ENCODE measurements at places on chromosomes 16 and 17.

DNA sequence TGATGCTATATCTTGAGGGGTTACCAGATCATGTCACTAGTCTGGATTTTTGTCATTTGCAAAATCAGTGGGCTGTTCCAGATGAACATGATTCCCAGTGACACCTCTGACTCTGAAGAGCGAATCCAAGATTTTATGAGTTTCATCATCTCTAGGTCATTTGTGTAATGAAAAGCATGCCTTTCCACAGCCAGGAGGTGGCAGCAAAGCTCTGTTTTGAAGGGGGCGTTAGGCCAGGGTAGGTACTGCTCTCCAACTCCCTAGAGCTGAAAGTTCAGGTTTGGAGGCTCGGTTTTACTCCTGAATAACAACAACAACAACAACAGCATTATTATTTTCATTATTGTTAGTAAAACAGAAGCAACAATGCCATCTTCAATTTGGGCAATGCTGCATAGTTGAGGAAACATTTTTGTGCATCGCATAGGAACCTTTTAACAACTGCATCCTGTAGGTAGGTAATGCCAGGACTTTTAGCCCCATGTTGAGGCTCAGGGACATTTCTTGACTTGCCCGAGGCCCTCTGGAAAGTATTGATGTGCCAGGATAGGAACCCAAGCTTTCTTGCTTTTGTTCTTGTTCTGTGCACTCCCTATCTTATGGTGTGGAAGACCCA lies 77.0 kb downstream of the MYH13 start:
- no peak for DNase-seq

- no peak for DNase-seq
These were observed 21.3 kb downstream of the ZCCHC14 start for GRCh38 chr16:87471278-87472141.

DNA sequence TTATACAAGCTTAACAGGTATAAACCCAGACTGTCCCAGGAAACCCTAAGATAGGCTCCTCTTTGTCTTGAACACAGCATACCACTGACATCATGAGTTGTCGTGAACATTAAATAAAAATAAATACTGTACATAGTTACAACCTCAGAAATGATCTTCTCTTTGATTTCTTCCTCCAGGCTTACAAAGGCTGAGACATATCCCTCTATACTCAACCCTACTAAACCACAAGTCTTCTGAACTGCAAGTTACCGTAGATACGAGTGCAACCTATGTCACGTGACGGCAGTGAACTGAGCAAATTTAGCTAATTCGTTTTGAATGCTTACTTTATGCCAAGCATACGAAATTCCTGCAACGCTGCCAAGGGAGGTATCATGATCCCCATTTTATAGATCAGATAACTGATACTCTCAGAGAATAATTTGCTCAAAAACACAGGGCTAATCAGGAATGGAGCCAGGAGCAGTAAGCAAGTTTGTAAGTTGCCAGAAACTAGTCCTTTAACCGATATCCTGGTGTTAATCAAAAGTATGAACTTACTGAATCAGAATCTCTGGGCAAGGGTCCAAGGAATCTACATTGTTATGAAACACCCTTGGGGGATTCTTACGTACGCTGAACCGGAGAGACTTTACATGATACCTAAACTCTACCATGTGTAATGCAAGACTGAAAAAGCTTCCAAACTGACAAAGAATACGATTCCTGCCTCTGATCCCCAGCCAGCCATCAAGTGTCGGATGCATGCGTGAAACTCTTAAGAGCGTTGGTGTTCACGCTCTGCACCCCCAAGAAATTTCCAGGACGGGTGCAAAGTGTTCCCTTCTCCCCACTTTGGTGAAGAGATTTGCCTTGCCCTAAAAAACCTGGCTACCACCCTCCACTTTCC lies 106.2 kb downstream of the XYLT1 start:
- no peak for DNase-seq

- DNase-seq: no peak
These were observed 62.7 kb downstream of the KNOP1 start for GRCh38 chr16:19655242-19655777.

Measured in activated naive CD4-positive, alpha-beta T cell treated with anti-CD3 and anti-CD28 coated beads, Interleukin-2, amount 50 U/mL, for 16 hours (primary cell).